ENCODE measurements at places on chromosomes 7 and 10. TPM values are rescaled to one million over a fixed set of nuclear protein-coding genes. Genes with fewer than 3 reads are reported as not detected.

The MMP21 gene
- not detected for polyA plus RNA-seq

DNA sequence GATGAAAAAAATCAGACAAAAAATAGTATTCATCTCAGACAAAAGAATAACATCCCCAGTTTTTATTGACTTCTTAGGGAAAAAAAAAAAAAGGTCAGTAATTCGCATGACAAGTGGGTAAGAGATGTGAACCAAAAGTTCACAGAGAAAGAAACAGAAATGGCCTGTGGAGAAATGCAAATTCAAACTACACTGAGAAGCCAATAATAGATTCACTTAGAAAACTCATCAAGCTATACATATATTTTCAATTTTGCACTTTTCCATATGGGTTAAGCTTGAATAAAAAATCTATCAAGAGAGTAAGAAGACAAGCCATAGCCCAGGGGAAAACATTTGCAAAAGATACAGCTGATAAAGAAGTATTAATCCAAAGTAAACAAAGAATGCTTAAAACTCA is 28.0 kb downstream of the HERC4 start:
- no peak for DNase-seq

- no peak for DNase-seq
Measured at GRCh38 chr10:116403740-116404250, 23.9 kb upstream of the PNLIPRP3 start.

GRCh38 chr10:6036861-6037321 is 25.3 kb downstream of the IL2RA start:
- peak; percentile 33 for DNase-seq

GRCh38 chr7:8338206-8338605 is 76.2 kb upstream of the ICA1 start:
- no peak for DNase-seq
